ENCODE measurements at places on chromosomes 1 and 21. TPM values are rescaled to one million over a fixed set of nuclear protein-coding genes. Genes with fewer than 3 reads are reported as not detected.

GRCh38 chr21:40134731-40135492 lies 267.7 kb downstream of the PCP4 start:
- no peak for DNase-seq

The OLFML3 gene
- polyA plus RNA-seq = 168 TPM

The PLA2G2D gene
- 0.04 TPM for polyA plus RNA-seq

- DNase-seq = no peak
Measured at GRCh38 chr1:7550261-7550865, 220.7 kb upstream of the VAMP3 start.

The AGPAT3 gene
- 78.0 TPM for polyA plus RNA-seq

- DNase-seq = no peak
Measured at GRCh38 chr1:245516284-245516759, 361.5 kb downstream of the KIF26B start.

The MAST2 gene
- 30.9 TPM for polyA plus RNA-seq

- no peak for DNase-seq
Measured at GRCh38 chr1:93239863-93240262, 59.3 kb downstream of the CCDC18 start.

GRCh38 chr1:183912265-183912886 lies 107.5 kb downstream of the RGL1 start:
- DNase-seq = no peak

DNA sequence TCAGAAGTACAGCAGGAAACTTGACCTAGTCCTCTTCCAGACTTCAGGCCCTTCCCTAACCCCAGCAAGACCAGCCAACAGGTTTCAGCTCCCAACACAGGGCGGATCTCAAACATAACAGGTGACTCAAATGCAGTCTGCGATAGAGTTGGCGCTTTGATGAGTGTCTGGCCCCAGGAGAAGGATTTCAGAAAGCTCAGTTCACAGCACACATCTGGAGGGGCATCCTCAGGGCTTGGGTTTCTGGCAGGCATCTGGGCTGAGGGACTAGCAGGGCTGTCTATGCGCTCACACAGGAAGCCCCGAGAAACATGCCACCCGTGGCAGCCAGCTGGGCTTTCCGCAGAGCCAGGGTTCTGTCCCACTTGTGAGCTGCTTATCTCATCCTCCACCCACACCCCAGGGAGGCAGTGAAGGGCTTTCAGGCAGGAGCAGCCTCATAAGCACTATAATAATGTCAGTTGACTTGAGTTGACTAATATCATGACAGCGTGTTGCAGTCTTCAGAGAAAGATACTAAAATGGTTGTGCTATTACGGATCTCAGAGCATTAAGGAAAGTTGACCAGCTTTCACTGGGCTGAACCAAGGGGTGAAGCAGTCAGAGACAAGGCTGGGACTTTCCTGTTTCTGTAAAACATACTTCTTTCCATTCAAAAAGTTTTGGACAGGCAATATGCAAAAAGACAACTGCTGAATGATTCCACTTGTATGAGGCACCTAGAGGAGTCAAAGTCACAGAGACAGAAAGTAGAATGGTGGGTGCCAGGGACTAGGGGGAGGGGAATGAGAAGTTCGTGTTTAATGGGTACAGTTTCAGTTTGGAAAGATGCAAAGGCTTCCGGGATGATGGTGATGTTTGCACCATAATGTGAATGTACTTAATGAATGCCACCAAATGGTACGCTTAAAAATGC lies 233.0 kb upstream of the IRF2BP2 start:
- DNase-seq = no peak

DNA sequence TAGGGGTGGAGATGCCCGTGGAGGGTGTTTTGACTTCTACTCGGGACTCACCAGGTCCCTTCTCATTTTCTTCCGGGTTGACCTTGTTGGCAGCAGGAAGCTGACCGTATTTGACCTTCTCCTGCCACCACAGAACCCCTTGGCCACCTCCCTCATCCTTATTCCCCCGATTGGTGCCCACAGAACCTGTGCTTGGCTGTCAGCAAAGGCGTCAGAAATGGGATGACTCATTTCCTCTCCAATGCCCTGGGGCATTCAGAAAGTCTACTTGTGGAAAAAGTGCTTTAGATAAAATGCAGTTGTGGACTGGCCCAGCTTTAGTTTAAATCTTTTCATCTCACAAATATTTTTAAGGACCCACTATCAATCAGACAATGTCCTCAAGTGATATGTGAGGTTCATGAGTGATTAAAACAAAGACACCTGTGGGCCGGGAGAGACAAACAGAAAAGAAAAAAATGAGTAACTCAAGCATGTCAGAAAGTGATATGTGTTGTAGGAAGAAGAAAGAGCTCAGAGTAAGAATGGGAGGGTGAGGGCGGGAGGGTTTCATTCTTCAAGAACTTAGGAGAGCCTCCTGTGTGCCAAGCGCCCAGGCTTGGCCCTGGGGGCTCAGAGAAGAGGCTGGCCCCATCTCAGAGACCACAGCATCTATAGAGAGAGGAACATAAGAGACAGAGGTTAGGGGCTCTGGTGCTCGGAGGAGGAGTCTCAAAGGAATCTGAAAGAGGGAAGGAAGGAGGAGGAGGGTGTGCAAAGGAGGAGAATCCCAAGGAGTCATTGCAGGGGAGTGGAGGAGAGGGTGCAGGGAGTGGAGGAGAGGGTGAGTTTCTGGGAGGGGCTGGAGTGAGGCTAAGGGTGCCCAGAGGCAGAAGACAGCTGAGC lies 221.6 kb upstream of the VAMP3 start:
- DNase-seq = no peak

GRCh38 chr1:234929369-234929768 lies 199.3 kb downstream of the TOMM20 start:
- no peak for DNase-seq

GRCh38 chr1:94892604-94893254 lies 34.2 kb downstream of the CNN3 start:
- no peak for DNase-seq

DNA sequence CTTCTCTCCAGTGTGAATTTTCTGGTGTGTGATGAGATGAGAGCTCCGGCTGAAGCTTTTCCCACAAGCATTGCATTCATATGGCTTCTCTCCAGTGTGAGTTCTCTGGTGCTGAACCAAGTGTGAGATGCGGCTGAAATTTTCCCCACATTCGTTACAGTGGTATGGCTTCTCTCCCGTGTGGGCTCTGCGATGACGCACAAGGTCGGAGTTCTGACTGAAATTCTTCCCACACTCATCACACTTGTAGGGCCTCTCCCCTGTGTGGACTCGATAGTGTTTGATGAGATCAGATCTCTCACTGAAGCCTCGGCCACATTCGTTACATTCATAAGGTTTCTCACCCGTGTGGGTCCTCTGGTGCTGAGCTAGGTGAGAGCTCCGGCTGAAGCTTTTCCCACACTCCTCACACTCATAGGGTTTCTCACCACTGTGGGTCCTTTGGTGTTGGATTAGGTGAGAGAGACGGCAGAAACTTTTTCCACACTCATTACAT lies 7.4 kb downstream of the ZNF436 start:
- no peak for DNase-seq

The SOX13 gene
- 40.8 TPM for polyA plus RNA-seq

DNA sequence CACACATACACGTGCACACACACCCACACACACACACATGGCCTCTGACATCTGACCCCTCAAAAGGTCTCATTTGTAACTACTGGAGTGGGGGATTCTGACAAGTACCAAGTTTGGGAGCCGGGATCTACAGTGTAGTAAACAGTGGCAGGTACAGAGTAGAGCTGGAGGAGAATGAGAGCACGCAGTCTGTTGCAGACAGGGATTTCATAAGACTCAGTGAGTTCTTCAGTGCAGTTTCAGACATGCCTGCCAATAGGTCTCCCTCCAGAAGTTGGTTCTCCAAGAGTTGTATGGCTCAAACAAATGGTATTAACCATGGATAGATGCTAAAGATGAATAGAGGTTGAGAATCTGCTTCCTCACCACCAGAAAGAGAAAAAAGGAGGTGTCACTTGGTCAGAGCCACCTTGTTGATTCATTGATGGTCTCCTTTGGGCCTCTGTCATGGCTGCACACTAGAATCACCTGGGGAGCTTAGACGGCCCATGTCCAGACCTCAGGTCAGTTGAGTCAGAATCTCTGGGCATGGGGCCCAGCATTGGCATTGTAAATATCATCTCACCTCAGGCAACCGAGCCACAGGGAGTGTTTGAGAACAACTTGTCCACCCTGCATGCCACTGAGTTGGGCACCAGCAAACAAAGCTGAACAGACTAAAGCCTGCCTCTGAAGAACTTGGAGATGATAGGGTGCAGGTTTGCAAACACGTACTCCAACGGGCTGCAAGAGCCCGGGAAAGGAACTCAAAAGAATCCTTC lies 122.1 kb downstream of the EDEM3 start:
- DNase-seq = no peak

- no peak for DNase-seq
Measured at GRCh38 chr21:31460980-31461379, 116.9 kb upstream of the TIAM1 start.

DNA sequence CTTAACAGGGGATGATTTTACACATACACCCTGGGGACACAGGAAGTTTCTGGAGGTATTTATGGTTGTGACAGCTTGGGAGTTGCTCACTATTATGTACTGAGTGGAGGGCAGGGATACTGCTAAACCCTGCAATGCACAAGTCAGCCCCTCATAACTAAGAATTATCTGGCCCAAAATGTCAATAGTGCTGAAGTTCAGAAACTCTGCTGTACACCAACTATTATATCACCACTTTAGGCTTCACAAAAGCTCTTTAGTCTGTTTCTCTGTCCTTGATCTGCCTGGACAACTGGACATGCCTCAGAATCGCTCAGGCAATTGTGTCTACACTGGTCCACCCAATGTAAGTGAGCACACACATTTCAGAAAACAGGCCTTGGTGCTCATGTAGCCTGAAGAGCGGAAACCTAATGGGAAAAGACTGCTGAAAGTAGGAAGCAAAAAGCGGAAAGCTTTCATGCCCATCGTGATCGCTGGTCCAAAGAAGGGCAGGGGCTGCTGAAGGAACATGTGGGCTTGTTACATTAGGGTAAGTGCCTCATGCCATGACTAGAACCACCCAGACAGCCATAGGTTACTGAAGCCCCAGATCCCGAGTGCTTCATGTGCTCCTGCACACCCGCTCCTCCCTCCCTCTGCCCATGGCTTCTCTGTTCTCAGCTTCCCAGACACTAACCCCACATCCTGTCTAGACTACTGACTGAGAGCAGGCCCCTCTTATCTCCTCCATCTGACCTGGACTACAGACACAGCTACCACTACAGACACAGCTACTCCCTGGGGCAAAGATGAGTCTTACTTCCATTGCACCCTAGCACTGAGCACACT lies 73.5 kb downstream of the LRIG2 start:
- DNase-seq = no peak

GRCh38 chr1:208951908-208952307 lies 631.6 kb upstream of the CAMK1G start:
- DNase-seq = no peak

DNA sequence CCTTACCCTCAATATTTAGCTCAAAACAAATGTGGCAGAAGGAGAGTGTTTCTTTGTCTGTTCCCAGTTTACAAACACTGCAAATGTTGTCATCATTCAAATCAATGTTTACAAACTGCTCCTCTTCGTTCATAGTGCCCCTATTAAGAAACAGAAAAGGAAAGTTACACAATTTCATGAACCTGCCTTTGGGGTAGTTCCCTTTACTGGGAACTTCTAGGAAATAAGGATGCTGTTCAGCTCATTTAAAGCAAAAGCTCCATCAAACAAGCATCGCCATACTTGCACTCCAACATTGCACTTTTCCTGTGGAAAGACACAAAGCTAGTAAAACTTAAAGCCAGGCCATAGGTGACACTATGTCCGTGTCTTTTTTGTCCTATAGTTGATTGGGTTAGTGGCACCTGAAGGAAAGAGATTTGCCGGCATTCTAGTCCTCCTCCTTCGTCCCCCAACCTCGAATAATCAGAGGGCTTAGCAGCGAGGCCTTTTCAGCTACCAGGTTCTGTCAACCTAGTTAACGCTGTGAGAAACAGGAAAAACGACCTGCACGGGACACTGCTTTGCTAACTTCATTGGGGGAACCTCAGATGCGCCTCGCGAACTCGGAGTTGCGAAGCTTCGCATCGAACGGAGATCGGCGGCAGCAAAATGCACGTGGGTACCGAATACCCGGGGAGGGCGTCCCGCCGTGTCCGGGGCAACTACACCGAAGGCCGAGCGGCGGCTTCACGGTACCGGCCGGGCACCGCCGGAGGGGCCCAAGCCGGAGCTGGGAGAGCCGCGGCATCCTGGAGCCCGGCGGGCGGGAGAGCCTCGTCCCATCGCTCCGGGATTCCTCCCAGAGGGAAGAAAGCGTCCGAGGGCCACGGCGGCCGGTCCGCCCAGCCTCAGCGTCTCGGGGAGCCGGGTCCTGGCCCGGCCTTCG lies 706 bp downstream of the C21orf91 start:
- DNase-seq = peak; percentile 39

DNA sequence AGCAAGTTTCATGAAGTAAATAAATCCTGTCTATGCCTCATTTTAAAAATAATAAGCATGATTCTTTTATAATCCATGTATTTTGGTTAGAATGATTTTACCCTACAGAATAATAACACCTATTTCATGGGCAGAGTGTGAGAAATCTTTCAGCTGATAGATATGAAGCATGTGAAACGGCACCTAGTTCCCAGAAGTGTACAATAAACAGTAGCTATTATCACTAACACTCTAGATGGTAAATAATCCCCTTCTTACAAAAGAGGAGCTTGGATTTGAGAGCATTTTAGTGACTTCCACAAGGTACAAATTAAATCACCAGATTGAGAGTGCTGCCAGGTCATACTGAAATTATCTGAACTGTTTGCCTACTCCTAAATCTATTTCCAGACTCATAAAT lies 95.3 kb upstream of the NRIP1 start:
- DNase-seq = no peak

The ACTL8 gene
- not detected for polyA plus RNA-seq

DNA sequence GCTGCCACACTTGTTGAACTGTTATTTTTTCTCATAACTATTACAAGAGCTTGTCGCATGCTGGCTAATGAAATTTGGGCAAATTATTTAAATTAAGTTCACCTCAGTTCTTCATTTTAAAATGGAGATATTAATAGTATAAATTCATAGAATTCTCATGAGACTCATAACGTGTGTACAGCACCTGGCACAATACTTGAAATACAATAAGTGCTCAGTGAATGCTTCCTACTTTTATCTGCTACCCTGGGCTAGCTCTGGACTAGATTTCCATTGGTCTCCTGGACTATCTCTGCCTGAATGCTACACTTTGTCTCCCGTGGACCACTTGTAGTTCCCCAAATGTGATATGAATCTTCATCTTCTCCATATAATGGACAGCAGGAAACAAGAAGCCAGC lies 919 bp downstream of the SLAMF6 start:
- DNase-seq = no peak

DNA sequence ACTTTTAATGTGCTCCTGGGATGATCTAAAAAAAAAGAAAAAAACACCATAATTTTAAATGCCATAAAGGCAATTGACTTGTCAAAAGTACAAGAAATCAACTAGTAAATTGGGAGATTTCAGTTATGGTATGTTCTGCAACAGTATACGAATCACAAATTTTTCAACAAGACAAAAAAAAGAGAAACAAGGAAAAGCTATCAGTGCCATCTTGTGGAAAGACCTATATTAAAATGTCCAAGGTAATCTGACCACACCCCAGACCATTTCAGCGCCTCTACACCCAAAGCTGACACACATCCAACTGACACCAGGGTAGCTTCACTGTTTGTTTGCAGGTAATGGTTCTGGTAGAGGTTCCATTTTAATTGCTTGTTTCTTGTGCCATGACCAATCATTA lies 5.0 kb upstream of the DUSP23 start:
- DNase-seq = no peak
